ENCODE measurements at places on chromosomes 6 and 20.

DNA sequence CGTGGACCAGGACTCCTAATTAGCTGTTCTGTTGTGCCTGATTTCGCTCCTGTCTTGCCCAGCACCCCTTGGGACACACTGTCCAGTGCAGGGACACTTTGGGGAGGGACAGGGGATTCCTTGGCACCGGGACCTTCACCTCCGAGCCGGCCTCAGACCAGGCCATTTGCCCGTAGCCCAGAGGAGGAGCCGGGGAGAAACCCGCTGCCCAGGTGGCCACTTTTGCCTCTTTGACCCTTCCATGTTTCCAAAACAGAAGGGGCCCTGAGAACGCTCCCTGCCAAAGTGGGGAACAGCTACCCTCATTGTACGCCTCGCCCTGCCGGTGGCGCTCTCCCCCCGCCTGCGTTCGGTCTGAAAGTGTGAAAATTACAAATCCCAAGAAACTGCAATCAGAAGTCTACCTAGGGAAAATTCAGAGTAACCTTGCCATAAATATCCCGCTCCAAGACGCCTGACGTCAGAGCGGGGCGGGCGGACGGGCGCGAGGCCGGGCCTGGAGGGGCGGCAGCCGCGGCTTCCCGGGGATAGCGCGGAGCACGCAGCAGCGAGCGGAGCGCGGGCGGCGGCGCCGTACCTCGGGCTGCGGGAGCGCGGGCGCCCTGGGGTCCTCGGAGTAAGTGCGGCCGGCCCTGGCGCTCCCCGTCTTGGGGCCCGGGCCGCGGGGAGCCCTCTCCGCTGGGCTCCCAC is at the start of gene DAAM2:
DAAM2 (plus strand) TSS at position 527 of the 690 bp plus-strand sequence. CDS start 63,927 bp downstream, outside the sequence.
- DNase-seq, result no peak

DNA sequence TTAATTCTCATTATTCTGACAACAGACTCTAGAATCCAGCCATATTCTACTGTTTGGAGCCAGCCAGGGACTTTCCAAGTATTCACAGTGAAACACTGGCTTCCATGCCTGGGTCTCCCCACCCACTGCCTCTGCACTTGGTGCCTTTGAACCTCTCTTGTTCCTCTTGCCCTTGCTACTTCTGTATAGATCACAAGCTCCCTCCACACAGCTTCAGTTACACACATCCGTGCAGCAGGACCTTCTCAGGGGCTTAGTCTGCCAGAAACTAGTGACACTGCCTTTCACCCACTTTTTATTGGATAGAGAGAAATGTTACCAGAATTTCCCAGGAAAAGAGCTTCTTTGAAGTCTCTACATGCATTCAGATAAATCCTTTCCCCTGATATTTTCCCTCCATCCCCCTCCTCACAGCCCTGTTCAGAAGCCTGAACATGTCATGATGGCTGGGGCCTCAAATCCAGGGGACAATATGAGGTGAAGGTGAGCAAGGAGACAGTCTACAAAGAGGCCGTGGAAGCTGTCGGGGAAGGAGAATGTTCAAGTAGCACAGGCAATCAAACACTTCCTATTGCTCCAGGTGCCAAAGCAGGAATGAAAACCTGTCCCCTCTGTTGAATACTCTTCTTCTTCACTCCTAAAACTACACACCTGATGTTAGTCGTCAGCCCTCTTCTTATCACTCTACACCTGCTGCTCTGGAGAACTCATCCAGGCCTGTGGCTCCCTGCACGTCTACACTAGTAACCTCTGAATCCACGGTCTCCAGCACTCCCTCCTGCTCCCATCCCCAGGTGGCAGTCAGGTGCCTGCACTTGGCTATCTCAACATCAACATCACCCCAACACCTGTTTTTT is 20.2 kb upstream of the HLA-DOA start:
- DNase-seq, result no peak

- DNase-seq, result no peak
These were observed 1.5 kb downstream of the CENPQ start for GRCh38 chr6:49464691-49465090.

DNA sequence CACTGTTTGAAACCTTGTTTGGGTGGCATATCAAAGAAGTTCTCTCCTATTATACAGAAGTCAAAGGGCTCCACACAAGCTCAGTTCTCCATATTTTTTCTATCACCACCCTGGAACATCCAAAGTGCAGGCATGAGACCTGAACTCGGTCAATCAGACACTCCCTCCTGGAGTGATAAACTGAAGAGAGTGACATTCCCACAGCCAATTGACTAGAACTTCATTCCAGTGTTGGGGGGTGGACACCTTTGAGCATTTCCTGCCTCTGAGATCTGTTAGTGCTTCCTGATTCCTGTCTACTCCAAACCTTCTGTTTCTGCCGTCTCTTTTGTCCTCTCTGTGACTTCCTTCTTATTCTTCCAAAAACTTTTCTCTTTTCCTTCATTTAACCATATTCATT is 220.7 kb upstream of the NOX3 start:
- DNase-seq, result no peak

GRCh38 chr6:108114841-108115597 is 40.5 kb upstream of the OSTM1 start:
- no peak for DNase-seq

DNA sequence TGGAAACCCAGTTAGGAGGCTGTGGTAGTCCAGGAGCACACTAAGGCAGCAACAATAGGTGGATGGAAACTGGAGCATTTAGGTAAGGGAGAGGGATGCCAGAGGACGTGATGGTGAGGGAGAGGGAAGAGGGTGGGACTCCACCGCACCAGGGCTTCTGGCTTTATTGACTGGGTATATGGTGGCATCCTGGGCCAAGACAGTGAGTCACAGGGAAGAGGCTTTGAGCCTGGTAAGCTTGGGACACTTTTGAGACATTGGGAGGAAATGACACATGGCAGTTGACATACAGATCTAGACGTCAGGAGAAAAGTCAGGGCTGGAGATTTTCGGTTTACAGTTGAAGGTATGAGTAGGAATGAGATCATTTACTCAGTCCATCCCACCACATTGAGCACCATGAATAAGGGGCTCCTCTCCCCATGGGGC is 14.9 kb downstream of the NT5E start:
- DNase-seq, result no peak

DNA sequence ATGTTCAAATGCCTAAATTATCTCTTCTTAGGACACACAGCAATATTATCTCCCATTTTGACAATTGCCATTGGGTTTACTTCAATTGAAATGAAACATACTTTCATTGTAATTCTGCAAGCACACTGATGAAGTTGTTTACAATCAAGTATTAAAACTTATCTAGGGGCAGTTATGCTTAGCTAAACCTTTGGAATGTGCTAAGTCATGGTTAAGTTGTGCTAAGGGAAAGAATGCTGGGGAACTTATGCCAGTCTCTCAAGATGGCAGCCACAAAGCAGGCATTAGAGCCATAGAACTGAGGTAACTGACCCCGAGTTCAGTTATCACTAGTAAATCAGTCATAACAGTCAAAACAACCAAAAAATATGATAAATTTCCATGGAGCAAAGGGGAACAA is 59.1 kb upstream of the NT5E start:
- no peak for DNase-seq

DNA sequence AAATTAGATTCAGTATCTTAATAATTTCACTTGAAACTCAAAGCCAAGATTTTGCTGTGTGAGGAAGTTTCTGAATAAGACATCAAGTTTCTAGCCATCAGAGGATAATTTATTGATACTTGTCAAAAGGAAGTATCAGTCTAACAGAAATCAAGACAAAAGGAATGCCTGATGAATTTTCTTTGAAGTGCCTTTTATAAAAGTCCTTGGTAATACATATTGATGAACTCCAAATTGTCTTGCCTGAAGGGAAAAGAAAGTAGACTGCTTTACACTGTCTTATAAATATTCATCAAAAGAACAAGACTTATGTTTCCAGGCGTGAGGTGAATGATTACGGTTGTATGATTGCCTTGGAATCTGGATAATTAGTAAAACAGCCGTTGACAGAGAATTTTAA is 986.0 kb upstream of the MAP3K7 start:
- no peak for DNase-seq

DNA sequence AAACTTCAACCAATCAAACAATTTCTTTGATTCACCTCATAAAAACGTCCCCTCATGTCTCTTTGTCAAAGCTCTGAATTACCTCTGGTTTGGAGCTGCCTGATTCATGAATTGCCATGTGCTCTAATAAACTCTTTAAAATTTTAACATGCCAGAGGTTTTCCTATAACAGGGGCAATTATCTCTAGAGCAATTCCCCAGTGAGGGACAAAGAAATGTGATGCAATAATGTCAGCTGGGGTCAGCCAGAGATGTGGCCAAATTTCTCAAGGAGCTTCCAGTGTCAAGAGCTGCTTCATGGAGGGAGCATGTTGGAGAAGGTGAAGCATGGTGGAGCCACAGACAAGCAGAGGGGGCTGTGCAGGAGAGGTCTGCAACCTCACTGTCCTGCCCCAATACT is 38.7 kb upstream of the RFPL4B start:
- DNase-seq, result no peak

DNA sequence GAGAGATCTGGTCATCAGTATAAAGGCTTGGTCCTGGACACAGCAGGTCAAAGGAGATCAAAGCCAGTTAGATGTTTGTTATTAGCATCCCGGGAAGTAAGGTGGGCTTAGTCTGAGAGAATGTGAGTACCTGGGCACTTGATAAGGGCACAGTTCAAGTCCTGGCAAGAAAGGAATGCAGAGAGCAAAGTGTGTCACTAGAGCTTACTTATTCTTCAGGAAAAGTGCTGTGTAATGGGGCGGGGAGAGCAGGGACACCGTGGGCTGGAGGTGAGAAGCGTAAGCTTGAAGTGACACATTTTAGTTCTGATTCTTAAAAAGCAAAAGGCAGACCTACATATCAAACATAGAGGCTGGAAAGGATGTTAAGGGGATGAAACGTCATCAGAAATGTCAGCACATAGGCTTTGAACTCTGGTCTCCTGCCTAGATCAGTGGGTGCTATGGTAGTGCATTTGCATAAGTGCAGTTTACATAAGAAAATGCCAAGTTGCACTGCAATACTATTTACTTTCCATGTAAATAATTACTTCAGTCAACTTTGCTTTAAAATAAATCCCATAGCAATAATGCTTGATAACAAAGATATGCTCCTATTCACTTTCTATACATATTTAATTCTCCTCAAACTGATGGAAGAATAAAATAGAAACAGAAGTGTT is 2.6 kb downstream of the SAMD5 start:
- no peak for DNase-seq
